Stimulated activated CD8-positive, alpha-beta memory T cell treated with anti-CD3 and anti-CD28 coated beads, Interleukin-7, amount 100 ng/mL, for 24 hours (primary cell): ENCODE measurements at places on chromosomes 11 and 22.

GRCh38 chr22:47171441-47172221 is 409.2 kb downstream of the TBC1D22A start:
- no peak for DNase-seq

- no peak for DNase-seq
Measured at GRCh38 chr11:83723999-83724398, 437.8 kb upstream of the CCDC90B start.

DNA sequence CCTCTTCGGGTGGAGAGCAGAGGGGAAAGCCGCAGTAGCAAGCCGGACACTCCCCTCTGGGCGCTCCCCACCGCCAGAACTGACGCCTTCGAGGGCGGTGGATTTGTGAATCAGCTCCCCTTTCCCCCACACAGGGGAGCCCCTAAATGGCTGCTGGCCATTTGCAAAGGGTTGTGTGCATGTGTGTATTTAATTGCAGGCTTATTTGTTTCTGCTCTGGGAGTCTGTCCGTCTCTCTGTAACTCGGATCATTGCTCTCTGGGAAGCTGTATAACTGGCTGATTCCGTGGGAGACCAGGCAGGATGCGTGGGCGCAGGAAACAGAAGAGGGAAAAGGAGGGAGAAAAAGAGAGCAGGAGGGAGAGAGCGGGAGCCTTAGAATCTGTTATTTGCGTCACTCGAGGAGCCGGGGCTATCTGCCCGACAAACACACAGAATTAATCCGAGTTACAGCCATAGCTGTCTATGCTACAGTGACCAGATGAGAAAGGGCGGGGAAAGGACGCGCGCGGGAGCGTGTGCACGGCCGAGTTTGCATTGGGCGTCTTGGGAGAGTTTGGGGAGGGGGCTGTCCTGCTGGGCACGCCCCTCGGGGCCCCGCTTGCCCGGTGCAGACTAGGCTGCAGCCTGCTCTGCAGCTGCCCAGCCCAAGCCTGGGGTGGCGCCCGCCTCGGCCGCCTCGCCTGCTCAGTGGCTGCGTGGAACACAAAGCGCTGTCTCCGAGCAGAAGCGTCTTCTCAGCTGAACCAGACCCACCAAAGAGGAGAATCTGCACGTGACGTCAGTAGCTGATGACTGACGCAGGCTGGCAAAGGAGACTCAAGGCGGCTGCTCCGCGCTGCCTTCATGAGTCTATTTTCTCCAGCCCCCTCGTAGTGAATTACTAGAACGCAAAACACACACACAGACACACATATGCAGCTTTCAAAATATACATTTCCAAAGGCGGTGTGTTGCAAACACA is 105.3 kb upstream of the HSD17B12 start:
- no peak for DNase-seq

DNA sequence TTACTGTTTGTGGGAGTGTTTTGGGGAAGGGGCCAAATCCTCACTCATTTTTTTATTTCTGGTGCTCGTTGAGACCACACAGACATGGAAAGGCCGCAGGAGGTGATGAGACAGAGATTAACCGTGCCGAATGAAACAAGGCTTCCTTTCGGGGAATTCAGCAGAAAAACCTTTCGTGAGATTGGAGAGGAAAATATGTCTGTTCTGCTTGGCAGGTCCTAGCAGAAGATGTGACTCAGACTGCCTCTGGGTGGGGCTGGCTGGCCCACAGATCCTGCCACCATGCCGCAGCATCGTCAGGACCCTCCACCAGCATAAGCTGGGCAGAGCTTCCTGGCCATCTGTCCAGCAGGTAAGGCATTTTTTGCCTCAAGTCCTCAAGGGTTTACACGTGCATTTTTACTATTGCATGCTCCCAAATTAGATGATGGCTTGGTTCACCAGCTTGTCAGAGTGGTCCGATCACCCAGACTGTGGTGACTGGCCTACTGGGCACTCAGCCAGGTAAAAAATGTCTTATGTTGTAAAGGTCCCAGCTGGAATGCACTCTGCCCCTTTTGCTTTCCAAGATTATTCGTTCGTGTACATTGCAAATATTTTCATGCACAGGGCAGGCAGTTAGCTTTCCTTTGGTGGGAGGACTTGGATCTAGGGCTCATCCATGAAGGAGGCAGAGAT is 1.5 kb downstream of the DDB2 start:
- DNase-seq, result peak; percentile 38

DNA sequence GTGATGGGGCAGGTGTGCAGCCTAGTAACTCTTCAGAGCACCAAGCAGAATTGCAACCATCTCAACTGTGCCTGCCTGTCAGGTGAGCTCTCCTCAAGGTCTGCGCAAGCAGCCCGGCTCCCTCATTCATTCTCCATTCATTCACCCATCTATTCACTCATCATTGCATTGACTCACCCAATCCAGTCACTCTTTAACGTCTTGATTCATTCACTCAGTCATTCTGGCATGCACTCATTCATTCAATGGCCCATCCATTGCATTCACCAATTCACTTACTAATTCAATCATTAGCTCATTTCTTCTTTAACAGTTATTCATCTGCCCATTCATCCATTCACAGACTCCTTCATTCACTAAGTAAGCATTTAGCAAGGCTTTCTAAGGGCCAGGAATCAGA is 111.8 kb downstream of the PDE2A start:
- no peak for DNase-seq

DNA sequence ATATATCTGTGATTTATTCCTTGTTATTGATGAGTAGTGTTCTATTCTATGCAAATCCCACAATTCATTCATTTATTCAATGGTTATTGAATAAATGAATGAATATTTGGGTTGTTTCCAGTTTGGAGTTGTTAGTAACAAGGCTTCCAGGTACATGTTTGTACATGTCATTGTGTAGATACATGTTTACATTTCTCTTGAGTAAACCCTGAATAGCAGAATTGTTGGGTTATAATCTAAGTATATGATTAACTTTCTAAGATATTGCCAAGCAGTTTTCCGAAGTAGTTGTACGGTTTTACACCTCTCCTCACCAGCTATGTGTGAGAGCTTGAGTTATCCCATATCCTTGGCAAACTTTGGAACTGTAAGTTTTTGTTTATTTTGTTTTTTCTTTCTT is 18.5 kb upstream of the OR8G1 start:
- DNase-seq, result no peak

GRCh38 chr11:44963948-44964347 is 13.3 kb upstream of the TP53I11 start:
- no peak for DNase-seq

DNA sequence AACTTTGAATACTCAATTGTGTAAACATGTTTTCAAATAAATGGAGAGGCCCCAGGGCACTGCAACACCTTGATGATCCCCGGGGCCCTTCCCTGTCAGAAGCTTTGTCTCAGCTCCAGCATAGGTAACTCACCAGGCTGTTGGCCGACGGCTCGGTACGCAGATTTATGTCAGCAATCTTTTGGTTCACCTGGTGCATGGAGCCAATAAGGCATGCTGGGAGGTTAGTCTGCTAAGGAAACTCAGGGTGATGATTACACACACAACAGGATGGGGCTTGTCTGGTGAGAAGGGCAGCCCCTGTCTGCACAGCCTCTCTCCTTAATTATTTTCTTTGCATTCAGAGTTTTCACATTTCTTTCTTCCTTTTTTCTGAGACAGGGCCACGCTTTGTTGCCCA is 10.8 kb downstream of the FAM227A start:
- DNase-seq, result no peak

DNA sequence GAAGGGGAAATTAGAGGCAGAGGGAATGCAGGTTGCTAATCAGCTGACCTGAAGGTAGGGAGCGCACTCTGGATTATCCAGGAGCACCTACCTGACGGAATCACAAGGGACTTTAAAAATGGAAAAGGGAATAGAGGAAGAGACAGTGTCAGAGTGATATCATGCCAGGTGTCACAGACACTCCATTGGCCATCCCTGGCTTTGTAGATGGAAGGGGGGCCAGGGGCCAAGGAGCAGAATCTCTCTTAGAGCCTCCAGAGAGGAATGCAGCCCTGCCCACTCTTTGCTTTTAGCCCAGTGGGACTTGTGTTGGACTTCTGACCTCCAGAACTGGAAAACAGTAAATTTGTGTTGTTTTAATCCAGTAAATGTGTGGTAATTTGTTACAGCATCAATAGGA is 37.9 kb downstream of the DKK3 start:
- DNase-seq, result no peak

GRCh38 chr11:60367009-60367408 is 11.3 kb upstream of the MS4A7 start:
- DNase-seq, result no peak

DNA sequence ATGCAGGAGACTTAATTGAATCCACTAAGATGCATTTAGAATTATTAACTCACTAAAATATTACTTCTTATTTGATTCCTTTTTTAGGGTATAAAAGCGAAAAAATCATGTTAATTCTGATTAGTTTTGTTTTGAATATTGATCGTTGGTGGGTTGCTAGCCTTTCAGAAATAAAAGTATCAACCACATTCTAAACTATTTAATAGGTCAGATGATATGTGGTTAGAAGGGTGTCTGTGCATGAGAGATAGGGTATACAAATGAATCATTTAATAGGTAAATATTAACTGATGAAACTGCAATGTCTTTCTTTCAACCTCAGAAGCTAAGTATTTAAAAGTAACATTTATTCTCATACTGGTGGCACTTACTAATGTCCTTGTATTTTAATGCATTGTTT is 515.1 kb downstream of the CNTN5 start:
- no peak for DNase-seq

GRCh38 chr22:23529166-23530103 is 50.7 kb downstream of the IGLL1 start:
- DNase-seq, result no peak

GRCh38 chr11:3104961-3105790 is 48.0 kb upstream of the CARS1 start:
- DNase-seq, result no peak

GRCh38 chr11:67277231-67277961 is 11.1 kb downstream of the GRK2 start:
- peak; percentile 74 for DNase-seq

DNA sequence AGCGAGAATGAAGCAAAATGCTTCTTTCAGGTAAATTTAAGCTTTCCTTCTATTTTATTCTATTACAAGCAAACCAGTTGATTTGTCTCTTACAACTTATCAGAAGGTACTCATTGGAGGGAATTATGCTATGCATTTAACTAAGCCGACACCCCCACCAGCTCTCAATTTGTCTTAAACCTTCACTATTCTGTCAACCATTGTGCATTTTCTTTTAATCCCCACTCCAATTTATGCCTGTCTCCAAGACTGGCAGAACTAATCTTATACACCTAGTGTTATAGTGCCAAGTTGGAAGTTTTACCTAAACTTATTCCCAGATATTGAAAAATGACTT is 12.5 kb downstream of the TAF1D start:
- DNase-seq, result no peak

DNA sequence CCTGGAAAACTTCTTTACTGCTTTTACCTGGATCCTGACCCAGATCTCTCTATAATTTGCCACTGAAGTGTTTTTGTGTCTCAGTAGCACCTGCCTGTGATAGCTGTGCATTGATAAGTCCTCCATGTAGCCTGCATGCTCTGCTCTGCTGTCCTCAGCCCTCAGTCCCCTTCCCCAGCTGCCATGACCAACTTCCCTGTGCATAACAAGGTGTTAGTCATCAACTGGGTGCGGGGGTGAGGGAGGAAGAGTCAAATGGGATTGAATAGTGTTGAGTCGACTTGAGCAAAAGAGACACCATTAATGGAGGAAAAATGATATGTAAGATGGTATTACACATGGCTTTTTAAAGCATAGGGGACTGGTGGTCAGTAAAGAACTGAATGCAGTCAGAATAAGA is 92.2 kb upstream of the PLET1 start:
- DNase-seq, result no peak

DNA sequence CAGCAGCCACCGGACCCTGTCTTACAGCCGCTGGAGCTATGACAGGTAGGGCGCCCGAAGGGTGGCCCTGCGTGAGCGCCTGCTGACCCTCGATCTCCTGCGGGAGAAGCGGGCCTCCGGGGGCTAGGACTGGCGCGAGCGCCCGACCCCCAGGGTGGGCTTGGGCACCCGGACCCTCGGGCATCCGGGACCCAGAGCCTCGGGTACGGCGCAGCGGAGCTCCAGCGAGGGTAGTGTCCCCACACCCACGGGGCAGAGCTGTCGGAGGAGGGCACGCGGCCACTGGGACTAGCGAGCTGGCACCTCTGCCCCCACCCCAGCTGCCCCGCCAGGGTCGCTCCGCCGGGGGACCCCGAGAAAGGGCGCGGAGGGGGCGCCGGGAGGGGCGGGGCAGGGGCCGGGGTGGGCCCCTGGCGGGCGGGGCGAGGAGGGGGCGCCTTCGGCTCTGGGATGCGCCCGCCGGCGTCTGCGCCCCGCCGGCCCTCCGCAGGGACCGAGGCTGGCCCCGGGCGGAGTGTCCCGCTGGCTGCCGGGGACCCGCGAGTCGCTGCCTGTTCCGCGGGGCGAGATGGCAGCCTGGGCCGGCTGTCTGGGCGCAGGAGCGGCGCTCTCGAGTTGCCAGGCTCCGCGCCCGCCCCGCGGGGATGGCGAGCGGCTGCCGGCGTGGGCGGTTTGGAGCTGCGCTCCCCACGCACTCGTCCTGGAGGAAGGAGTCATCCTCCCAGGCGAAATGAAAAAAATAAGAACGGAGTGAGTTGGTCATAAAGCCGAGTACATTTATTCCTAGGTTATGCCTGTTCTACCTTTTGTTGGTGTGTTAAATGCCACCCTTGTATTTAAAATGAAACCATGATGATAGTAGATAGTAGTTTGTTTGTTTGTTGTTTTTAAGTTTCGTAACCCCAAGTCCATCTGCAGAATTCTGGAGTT is 32.4 kb downstream of the EIF3F start:
- no peak for DNase-seq

DNA sequence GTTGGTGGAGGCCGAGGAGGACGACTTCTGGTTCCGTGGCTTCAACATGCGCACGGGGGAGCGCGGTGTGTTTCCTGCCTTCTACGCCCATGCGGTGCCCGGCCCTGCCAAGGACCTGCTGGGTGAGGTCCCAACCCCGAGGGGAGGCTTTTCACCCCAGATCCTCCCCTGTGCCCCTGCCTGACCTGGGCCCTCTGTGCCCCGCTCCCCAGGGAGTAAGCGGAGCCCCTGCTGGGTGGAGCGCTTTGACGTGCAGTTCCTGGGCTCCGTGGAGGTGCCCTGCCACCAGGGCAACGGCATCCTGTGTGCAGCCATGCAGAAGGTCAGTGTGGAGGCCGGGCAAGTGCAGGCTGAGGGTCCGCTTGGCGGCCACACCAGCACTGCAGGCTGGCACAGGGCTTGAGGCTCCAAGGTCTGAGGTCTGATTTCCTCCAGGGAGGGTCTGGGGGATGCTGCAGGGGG is 5.1 kb downstream of the MAPK8IP2 start:
- DNase-seq, result no peak
